NCI-H1105 treated with DMSO at 0.1 percent for 48 hours (cell line): ENCODE measurements at places on chromosomes 1 and 21.
A peak's percentile ranks its signal among the peaks of the same experiment; 100 is the strongest.

DNA sequence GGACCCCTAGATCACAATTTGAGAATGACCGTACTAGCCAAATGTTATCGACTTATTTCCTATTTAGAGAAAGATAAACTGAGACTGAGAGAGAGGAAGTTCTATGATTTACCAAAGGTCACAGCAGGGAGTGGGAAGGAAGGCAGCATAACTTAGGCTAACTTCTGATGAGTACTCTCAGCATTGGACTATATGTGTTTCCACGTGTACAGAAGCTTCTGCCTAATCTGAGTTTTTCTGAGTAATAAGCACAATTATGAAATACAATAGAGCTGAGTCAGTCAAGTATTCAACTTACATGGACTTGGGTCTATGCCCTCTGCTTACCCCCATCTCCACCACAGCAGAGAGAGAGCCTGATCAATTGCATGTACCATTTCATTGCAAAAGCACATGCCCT is 88.1 kb upstream of the HIVEP3 start:
- no peak for DNase-seq

DNA sequence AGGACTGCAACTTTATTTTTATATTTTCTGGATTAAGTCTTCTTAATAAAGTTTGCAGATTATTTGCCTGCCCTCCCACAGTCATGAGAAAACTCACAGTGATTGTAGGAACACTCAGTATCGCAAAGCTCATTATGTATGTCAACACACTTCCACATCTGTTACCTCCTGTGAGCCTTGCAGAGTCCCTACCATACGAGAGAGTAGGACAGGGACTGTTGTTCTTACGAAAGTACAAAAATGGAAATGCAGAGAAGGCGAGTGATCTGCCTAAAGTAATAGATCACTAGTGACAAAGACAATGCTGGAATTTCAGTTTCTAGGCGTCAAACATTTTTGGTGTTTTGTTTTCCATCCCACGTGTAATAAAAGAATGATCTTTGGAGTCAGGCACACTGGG is 131.7 kb downstream of the SYT2 start:
- DNase-seq: no peak

GRCh38 chr1:201557572-201557958 is 18.6 kb downstream of the NAV1 start:
- DNase-seq: peak; percentile 36

DNA sequence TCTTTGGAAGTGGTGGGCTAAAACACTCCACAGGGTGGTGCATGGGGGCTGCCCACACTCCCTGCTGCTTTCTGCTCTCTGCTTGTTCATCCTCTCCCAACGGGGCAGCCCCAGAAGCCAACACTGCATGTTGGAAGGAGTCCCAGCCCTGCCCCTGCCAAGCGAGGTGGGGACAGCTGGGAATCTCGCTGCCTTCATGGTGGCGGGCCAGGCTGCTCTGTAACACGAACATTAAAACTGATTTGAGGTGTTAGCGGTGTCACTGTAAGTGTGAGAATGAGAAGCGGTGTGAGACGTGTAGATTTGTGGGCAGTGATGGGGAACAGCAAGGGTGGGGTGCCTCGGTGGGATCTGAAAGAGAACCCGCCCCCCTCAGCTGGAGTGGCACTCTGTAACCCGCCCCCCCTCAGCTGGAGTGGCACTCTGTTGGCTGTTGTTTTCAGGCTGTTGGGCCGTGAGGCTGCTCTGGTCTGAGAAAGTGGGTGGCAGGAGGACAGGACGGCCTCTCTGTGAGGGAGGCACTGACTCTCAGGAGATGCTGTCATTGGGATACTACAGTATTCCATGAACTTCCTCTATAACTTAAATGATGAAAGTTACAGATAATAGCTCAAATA is 80.9 kb downstream of the PCBP3 start:
- DNase-seq: no peak

DNA sequence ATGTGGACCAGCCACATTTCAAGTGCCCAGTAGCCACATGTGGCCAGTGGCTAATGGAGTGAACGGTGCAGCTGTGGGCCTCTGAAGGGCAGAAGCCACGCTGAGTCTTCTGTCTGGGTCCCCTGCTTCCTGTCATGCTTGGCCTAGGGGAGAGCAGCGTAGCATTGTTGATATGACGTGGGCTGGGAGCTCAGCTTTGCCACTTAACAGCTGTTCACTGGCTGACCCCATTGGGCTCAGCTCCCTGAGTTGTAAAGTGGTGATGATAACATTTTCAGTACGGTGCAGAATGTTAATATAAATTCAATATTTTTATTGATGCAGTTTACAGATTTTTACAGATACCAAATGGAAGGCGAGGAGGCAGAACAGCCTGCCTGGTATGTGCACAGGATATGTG is 4.5 kb downstream of the PODN start:
- DNase-seq: no peak

- DNase-seq: no peak
Measured at GRCh38 chr1:226400519-226401354, 7.2 kb downstream of the PARP1 start.

GRCh38 chr1:246583056-246583440 is 16.8 kb downstream of the CNST start:
- no peak for DNase-seq

- DNase-seq: no peak
Measured at GRCh38 chr1:165624441-165624840, 6.6 kb upstream of the MGST3 start.

DNA sequence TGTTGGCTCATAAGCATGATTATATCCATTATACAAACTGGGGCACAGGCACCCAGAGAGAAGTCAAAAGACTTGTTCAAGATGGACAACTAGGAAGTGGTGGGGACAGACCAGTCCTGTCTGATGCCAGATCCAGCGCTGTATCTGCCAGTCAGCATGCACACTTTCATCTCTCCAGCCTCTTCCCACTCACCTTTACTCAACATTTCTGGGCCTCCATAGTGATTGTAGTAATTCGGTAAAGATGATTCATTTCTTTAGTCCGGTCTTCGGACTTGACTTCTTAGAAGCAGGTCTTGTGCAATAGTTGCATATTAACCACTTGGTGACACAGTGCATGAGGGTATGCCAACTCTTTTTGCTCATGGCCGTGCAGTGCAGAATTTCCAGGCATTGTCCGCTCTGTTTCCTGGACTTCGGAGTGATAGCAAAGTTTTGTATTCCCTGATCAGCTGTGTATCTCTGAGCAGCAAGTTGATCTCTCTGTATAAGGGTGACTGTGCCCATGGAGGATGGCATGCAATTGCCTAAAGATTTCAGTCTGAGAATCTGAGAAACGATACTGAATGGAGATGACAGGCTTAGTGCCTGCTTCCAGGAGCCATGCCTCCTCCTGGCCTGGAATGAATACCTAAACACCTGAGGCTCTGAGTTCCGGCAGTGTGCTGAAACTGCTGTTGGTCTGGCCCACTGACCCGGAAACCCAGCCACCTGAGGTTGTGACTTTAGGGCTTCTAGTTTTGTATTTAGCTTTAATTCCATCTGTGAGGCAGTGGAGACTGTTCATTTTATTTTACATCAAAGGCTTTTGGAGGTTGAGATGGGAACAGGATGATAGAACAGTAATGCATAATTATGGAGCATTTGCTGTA is 39.0 kb downstream of the GALNT2 start:
- DNase-seq: no peak

DNA sequence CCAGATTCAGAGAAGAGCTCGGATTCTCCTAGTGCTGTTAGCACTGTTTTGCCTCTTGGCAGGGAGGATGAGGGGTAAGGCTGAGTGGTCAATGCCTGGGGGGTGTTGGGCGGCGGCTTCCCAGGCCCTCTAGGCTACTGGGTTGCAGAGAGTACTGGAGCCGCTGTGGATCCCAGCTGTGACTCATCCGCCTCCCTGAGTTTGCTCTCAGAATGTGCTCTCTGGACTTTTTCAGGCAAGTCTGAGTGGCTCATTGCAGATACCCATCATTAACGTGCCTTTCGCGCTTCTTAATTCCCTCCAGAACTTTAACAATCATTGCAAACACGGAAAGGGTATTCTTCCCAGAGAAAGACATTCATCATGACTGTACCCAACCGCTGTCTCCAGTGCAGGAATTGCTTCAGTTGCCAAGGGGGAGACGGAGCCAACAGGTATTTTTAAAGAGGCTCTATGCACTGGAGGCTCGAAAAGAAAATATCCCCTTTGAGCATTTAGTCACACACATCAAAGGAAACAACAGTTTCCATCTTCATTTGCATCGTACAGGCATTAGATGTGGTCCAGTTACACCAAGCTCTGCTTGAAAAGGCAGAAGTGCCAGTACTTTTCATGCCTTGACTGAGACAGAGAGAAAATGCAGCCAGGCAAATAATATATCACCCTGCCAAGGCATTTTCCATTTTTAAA is 14.4 kb upstream of the CAMTA1 start:
- no peak for DNase-seq

- no peak for DNase-seq
Measured at GRCh38 chr1:214518361-214518760, 33.0 kb downstream of the PTPN14 start.

- DNase-seq: no peak
Measured at GRCh38 chr1:29592261-29592615, 355.9 kb downstream of the PTPRU start.

- DNase-seq: no peak
Measured at GRCh38 chr21:42047821-42048613, 23.1 kb upstream of the UMODL1 start.

GRCh38 chr1:61141288-61142042 is 59.1 kb downstream of the NFIA start:
- peak; percentile 91 for DNase-seq

DNA sequence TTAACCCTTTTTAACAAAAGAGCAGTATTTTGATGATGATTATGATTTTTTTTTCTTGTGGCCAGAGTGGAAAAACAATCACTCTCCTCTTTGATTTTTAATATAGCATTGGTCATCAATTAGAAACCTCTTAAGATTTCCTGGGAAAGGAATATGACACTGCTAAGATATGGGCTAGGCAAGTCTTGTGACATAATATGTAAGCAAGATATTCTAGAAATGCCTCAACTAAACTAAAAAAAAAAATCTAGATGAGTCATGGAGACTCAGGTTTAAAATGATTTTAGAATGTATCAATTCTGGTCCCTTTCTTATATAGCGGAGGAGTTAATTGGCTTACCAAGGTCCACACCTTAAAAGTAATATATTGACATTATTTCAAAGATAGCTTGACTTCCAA is 60.3 kb upstream of the JUN start:
- DNase-seq: no peak

GRCh38 chr1:246309247-246309884 is 197.7 kb downstream of the SMYD3 start:
- DNase-seq: no peak

- DNase-seq: peak; percentile 48
Measured at GRCh38 chr1:36650200-36651065, 167.7 kb upstream of the CSF3R start.

GRCh38 chr1:32946413-32946812 is 18.2 kb downstream of the RNF19B start:
- no peak for DNase-seq

DNA sequence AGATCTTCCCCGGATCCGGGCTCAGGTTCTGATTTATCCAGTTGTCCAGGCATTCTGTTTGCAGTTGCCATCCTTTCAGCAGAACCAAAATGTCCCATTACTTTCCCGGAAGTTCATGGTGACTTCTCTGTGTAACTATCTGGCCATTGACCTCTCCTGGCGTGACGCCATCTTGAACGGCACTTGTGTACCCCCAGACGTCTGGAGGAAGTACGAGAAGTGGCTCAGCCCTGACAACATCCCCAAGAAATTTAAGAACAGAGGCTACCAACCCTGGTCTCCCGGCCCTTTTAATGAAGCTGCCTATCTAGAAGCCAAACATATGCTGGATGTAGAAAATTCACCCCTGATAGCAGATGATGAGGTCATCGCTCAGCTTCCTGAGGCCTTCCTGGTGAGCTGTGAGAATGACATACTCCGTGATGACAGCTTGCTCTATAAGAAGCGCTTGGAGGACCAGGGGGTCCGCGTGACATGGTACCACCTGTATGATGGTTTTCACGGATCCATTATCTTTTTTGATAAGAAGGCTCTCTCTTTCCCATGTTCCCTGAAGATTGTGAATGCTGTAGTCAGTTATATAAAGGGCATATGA is 22.4 kb downstream of the AADACL4 start:
- no peak for DNase-seq

- DNase-seq: no peak
Measured at GRCh38 chr21:31349208-31349607, 5.1 kb upstream of the TIAM1 start.

GRCh38 chr1:242025681-242026080 is 26.8 kb upstream of the MAP1LC3C start:
- DNase-seq: no peak

DNA sequence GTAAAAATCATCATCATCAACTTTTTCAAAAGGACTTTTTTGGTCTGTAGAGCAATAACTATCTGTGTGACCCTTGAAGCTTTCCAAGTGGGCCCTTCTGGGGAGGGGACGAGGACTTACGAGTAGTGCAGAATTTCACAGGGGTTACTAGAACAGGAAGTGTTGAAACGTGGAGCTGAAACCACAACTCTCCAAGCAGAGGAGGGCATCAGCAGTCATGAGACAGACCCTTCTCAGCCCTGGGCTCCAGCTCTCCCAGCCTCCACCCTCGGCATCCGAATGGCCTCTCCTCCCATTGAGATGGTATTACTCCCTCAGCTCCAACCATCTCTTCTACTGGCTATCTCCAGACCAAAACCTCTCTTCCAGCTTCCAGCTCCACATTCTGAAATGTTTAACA is 3.6 kb downstream of the FAM89A start:
- no peak for DNase-seq

GRCh38 chr1:230291731-230292620 is 134.2 kb downstream of the PGBD5 start:
- peak; percentile 39 for DNase-seq

- peak; percentile 68 for DNase-seq
Measured at GRCh38 chr1:241640149-241640866, at the start of the genes CHML and OPN3. Gene CHML (minus strand): TSS chr1:241640369. CDS start chr1:241635766, 4,603 bp downstream. Gene OPN3 (minus strand): TSS chr1:241640369. CDS start chr1:241640254, 115 bp downstream.

GRCh38 chr21:36864974-36865373 is 101.5 kb downstream of the HLCS start:
- DNase-seq: no peak
